C1 segment of cervical spinal cord (tissue), 14 donors: ENCODE measurements at places on chromosomes 6 and 20.

DNA sequence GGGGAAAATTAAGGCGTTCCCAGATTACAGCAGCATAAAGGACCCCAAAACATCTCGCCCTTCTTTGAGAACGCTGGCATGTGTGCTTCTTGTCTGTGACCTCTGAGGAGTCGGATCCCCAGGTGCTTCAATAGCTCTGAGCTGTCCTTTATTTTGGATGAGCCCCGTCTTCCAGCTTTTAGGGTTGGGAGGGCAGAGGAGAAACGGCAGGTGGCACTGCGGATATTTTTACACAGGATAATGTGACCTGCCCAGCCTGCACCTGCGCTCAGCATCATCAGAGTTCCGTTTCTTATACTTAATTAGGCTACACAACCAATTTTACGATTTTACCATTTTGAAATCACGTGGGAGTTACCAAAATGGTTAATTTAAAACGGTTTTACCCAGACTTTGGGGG is 147.7 kb upstream of the RPS6KA2 start:
- DNase-seq, result no peak

- DNase-seq, result no peak
Measured at GRCh38 chr6:27617046-27617687, 144.3 kb upstream of the ZNF184 start.

DNA sequence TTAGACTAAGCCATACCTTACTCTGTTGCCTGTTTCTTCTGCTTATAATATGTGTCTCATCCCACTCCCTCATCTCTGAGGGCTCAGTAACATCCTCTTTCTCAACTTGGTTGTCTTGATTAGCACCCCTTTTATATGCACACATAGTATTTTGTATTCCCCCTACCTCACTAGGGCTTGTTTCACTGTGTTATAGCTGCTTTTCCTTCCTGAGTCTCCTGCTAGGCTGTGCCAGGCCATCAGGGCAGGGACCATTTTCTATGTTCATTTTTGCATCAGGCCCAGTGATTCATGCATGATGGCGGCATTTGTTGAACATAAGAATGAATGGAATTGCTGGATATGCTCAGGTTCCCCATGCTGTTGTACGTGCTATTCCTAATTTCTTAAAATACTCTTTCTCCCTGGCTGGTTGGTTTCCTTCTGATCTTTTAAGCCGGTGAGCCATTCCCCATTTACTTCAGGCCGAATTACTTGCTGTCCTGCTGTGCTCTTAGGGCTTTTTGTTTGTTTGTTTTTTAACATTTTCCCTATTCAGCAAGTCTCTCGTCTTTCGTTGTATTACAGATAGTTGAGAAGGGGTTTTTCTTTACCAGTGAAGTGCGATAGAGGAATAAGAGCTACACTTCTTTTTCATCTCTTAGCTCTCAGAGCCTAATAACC is 183.2 kb downstream of the CARMIL1 start:
- no peak for DNase-seq

GRCh38 chr6:151811081-151811480 is 3.6 kb downstream of the ESR1 start:
- no peak for DNase-seq

DNA sequence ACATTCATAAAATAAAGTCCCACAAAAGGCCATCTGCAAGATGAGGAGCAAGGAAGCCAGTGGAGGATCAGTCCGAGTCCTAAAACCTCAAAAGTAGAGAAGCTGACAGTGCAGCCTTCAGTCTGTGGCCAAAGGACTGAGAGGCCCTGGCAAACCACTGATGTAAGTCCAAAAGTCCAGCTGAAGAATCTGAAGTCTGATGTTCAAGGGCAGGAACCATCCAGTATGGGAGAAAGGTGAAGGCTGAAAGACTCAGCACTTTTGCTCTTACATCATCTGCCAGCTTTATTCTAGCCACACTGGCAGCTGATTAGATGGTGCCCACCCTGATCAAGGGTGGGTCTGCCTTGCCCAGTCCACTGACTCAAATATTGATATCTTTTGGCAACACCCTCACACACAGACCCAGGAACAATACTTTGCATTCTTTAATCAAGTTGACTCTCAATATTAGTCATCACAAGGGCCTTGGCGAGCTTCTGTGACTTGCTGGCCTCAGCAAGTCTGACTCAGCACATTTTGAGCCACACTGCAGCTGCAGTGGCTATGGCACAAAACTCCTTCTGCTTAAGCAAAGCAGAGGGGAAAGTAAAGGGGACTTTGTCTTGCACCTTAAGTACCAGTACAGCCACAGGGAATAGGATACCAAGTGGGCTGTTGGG is 1370.3 kb upstream of the CITED2 start:
- DNase-seq, result no peak

DNA sequence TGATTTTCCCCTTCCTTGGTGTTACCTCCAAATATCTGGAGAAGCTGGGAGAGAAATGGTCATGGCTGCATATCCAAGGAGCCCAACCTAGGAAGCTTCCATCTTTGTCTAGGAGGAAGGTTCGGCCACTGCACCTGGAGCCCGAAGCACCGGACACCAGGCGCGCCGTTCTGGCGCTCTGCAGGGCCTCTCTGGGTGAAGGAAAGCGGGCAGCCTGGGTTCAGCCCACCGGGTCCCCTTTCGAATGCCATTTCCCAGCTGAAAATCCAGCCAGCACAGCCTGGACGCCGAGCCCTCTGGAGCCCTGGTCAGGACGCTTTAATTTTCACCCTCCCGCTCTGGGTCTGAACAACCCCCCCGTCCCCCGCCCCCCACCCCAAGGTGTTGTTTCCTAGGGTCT is 1.2 kb downstream of the LINC00237 start:
- DNase-seq, result no peak

DNA sequence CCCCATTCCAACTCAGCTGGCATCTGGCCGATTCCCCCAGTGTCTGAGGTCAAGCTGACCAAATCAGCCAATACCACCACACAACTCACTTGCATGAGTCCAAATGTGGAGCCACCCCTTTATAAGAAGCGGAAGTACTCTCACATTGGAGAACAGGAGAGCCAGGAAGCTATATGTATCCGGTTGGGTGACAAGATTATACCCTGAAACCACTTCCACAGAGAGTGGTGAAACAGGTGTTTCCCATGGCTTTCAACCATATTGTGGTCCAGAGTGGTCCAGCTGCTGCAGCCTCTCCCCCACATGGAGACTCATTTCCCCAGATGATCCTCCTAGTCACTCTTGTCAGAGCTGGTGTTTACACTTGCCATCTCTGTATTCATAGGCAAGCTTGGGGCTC is 24.0 kb upstream of the SERINC1 start:
- no peak for DNase-seq

- no peak for DNase-seq
Measured at GRCh38 chr20:17807651-17808050, 107.9 kb downstream of the BANF2 start.

GRCh38 chr6:36793913-36794712 is 45.1 kb downstream of the CPNE5 start:
- peak; percentile 22 for DNase-seq

GRCh38 chr6:52834481-52834880 is 6.1 kb downstream of the GSTA5 start:
- DNase-seq, result no peak

GRCh38 chr20:8602389-8603116 is 466.3 kb upstream of the PLCB4 start:
- no peak for DNase-seq

DNA sequence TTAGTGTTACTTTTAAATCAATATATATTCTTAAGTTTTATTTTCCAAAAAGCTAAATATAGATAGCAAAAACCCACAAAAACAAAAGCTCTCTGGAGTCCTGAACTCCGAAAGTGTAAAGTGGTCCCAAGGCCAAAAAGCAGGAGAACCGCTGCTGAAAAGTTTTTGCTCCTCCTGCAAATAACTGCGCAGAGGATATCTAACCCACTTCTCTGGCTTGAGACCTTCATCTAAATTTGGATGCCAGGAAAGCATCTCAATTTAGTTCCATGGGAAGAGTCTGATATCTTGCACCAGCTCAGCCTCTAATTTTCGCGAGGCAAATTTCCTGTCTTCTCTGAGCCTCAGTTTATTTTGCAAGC is 523 bp downstream of the MRPS10 start:
- no peak for DNase-seq

GRCh38 chr20:43185901-43186300 is 3.8 kb downstream of the PTPRT start:
- no peak for DNase-seq

- no peak for DNase-seq
Measured at GRCh38 chr20:63457737-63458136, 14.7 kb downstream of the KCNQ2 start.

- DNase-seq, result no peak
Measured at GRCh38 chr6:55957961-55958422, 82.6 kb upstream of the BMP5 start.

DNA sequence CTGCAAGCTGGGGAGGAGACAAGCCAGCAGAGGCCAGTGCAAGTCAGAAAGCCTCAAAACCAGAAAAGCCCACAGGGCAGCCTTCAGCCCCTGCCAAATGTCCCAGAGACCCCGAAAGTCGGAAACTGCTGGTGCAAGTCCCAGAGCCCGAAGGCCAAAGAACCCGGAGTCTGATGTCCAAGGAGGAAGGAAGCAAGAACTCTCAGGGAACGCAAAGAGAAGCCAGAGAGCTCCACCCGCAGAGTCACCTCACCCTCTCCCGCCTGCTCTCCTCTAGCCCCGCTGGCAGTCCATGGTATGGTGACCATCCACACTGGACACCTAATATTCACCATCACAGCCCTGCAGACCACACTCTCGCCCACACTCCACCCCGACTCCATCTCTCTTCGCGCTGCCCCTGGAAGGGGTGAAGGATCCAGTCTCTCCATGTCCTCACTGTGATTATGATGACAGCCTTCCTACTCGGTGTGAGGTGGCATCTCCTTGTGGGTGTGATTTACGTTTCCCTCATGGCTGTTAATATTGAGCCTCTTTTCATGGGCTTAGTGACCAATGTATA is 10.6 kb downstream of the ULBP3 start:
- no peak for DNase-seq
